ENCODE measurements at places on chromosomes 6 and 20.

DNA sequence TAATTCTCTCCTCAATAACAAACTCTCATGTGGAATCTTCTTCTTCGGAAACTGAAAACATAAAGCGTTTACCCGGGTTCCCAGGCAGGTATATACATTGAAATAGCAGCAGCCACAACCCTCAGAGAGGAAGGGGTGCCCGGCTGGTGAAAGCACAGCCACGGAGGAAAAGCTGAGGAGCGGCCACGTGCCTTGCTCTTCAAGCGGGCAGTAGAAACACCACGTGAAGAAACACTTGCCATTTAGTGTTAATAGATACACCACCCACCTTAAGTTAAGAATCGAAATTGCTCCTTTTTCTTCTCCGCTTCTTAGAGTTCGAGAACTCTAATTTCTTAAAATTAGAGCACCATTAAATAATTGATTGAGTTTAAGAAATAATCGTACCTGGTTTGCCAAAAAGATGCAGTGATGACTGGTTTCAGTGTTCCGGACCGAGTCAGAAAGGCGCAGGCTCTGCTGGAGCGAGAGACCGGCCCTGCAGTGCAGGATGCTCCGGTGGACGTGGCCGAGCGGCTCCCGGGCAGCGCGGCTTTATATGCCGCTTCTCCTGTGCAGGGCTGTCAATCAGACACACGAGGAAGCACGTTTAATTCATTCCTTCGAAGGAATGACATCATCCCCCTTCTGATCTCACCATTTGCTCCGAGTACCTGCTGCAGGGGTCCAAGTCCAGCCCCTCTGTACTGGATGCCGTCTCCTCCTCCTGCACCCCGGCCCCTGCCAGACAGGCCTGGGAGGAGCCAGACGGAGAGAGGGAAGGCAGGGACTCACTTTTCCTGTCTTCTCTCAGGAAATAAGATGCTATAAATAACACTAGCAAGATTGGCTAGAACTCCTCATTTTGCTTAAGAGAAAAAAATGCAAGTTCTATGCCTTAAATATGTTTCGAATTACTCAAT, at the start of gene THBS2:
Gene THBS2 (minus strand): TSS at position 510 of the 902 bp plus-strand sequence. CDS start 3,062 bp downstream, outside the sequence.
- no peak for DNase-seq

GRCh38 chr6:119501798-119502483, 152.4 kb upstream of the MAN1A1 start:
- no peak for DNase-seq

- peak; percentile 31 for DNase-seq
These were observed 100.0 kb downstream of the DST start for GRCh38 chr6:56542364-56543331.

- no peak for DNase-seq
These were observed 11.2 kb downstream of the SDCBP2 start for GRCh38 chr20:1317545-1318255.

- DNase-seq: no peak
These were observed 108.0 kb downstream of the RIN2 start for GRCh38 chr20:19866070-19866469.

DNA sequence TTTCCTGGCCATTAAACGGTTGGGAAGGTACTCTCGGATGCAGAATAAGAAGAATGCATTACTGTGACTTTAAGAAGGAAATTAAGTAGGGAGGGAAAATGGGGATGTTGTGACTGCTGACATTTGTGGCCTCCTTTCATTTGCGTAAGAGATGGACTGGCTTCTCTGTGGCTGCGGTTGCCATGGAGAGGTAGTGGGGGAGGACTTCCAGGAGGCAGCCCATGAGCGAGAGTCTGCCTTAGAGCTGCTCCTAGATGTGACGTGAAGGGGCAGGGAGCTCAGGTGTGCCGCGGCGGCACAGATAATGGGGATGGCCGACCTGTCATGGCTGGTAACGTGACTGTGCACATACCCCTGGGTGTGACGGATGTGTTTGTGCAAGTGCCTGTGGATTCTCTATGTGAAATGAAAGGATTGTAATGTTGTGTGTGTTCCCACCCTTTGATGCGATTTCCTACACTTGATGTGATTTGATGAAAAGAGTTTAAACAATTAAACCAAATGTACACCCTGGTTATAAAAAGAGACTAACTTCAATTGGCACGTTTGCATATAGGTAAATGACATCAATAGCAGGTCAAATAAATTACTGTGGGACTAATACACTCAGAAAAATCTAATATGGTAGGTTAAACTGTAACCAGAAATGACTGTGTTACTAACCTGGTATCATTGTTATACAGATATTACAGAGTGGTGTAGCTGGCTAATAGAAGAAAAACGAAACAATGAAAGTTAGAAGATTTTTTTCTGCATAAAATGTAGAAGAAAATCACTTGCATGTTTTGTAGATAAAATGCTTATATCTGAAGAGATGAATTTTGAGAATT, 48.9 kb downstream of the HIVEP1 start:
- no peak for DNase-seq

GRCh38 chr20:16111172-16111832, 461.9 kb downstream of the KIF16B start:
- DNase-seq: no peak

GRCh38 chr20:16388731-16389130, 184.5 kb downstream of the KIF16B start:
- DNase-seq: no peak

- DNase-seq: no peak
These were observed 55.0 kb upstream of the DACT2 start for GRCh38 chr6:168374541-168375071.

GRCh38 chr6:137806914-137807682, 60.0 kb upstream of the TNFAIP3 start:
- no peak for DNase-seq

DNA sequence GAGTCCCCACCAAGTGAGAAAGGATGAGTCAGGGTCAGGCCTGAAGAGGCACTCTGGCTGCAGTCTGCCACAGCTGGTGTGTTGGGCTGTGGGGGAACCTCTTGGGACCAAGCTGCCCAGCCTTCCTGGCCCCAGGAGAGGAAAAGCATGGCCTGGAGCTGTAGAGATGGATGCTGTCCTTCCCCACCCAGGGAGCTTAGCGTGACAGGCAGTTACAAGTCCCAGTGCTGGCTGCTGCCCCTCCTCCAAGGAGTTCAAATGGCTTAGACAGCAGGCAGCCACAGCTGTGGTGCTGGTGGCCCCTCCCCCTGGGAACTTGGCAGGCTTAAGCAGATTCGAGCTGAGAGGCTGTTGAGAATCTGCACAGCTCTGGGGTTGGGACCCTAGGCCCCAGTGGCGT, 253.2 kb downstream of the PLCB1 start:
- no peak for DNase-seq

GRCh38 chr20:47674686-47675085, 110.6 kb downstream of the SULF2 start:
- DNase-seq: no peak

DNA sequence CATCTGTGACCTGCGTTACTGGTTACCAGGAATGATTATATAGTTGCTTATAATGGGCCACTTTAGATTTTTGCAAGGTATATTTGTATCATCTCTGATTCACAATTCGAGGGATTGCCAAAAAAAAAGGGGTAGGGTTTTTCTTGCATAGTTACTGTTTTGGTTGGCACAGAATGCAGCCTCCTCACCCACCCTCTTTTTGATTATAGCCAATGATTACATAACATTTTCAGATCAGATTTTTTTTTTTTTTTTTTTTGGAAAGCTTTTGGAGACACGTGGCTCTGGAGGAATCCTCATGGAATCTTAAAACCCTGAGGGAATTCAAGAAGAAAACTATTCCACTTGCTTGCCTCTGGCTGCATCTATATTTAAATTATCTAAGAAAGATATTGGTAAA, 53.7 kb downstream of the UST start:
- no peak for DNase-seq

DNA sequence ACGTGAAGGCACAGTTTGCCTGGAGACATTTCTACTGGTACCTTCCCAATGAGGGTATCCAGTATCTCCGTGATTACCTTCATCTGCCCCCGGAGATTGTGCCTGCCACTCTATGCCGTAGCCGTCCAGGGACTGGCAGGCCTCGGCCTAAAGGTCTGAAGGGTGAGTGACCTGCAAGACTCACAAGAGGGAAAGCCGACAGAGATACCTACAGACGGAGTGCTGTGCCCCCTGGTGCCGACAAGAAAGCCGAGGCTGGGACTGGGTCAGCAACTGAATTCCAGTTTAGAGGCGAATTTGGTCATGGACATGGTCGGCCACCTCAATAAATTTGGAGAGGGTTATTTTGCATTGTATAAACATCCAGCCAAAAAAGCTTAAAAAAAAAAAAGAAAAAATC, 420.3 kb upstream of the FLRT3 start:
- no peak for DNase-seq

DNA sequence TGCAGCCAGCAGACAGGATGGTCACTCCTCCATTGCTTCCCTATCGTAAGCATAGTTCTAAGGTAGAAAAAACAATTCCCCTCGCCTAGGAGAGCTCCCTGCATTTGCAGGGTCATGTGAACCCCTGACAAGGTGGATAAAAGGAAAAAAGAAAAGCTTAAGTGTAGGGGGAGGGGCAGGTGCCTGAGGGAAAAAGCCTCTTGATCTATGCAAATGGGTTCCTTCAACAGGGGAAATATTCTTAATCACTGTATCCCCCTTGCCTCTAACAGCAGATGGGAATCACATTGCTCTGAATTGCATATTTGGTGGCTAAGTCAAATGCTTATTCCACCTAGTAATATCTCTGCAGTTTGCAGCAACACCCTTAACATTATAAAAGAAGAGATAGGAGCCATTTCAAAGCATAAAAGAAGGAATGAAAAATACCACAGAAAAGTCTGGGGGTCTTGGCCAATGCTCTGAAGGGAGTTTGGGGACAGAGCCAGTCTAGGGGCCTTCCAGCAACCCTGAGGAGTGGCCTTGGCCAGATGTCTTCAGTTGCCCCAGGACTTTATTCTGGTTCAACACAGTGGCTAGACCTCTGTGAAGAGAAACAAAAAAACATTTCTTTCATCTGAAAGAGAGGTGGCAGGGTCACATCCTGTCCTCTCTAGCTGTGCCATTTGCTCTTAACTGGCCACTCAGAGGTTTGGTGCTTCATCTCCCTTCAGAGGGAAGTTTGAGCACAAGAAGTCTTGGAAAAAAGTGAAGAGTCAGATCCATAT, 660.4 kb upstream of the GJE1 start:
- no peak for DNase-seq

GRCh38 chr6:166554316-166554715, 32.2 kb downstream of the RAMACL start:
- DNase-seq: no peak

DNA sequence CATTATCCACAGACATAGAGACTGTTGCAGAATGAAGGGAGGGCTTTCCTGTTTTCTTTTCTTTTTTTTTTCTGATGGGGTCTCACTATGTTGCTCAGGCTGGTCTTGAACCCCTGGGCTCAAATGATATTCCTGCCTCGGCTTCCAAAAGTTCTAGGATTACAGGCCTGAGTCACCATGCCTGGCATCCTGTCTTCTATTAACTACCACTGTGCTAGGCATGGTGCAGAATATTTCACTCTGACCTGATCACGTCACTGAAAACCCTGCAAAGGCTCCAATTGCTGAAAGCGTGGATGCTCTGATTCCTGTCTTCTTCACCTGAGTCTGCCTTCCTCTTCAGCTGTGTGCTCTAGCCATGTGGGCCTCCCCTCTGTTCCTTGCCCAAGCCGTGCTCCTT, 8.5 kb upstream of the DNMT3B start:
- no peak for DNase-seq

DNA sequence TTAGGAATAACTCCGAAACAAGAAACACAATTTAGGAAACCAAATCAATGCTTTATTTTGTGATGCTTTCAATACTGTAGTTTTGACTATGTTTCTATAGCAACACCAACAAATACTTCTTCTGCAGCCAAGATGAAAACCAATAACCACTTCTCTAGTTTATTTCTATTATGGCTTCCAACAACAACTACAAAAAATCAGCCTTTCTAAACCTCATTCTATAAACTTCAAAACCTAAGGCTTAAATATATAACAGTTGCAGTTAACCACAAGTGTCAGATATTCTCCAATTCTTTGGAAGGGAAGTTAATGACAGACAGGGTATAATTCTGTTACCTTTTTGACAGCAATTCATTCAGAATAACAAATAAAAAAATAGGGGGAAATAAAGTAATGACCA, 80.9 kb downstream of the EPB41L2 start:
- no peak for DNase-seq
